Placental pericyte (primary cell): ENCODE measurements at places on chromosomes 5 and 9. TPM values are rescaled to one million over a fixed set of nuclear protein-coding genes. Genes with fewer than 3 reads are reported as not detected.

Gene UGT3A2
- not detected in 2 replicates for total RNA-seq

Gene ZNF483
- total RNA-seq: 0.44 and 0.86 TPM in 2 replicates

Gene SLC25A2
- total RNA-seq: 0.44 and 2.0 TPM in 2 replicates

Gene PCDHGA10
- 13.2 and 14.0 TPM in 2 replicates for total RNA-seq

Gene TRIM52
- total RNA-seq: 4.2 and 6.2 TPM in 2 replicates

Gene SPOCK1
- total RNA-seq: 16.0 and 77.5 TPM in 2 replicates

Gene PCDHA1
- total RNA-seq: not detected in 2 replicates

Gene FOXD4
- 0.14 and 0.22 TPM in 2 replicates for total RNA-seq

Gene CARD9
- total RNA-seq: 3.9 and 12.9 TPM in 2 replicates

Gene CCL27
- total RNA-seq: not detected in 2 replicates

Gene LCN10
- not detected in 2 replicates for total RNA-seq

Gene APBA1
- total RNA-seq: 3.5 and 9.2 TPM in 2 replicates

Gene ANXA6
- total RNA-seq: 409 and 616 TPM in 2 replicates

Gene KCNN2
- total RNA-seq: 0.88 and 1.1 TPM in 2 replicates

Gene DRD1
- 0.44 and 0.72 TPM in 2 replicates for total RNA-seq

Gene GCNT4
- 1.1 and 1.3 TPM in 2 replicates for total RNA-seq

Gene CER1
- not detected in 2 replicates for total RNA-seq

Gene STK32A
- total RNA-seq: 0.66 and 1.4 TPM in 2 replicates

Gene TSLP
- 0.43 and 2.0 TPM in 2 replicates for total RNA-seq

Gene CDH10
- 0.29 TPM in 1 of 2 replicates, not detected in the other for total RNA-seq

Gene FOXD1
- 2.4 and 23.6 TPM in 2 replicates for total RNA-seq

Gene C5orf52
- not detected in 2 replicates for total RNA-seq

Gene SAXO1
- not detected in 2 replicates for total RNA-seq

Gene MAT2B
- total RNA-seq: 45.5 and 90.9 TPM in 2 replicates

Gene SELENOP
- 4.7 and 10.9 TPM in 2 replicates for total RNA-seq

Gene TNC
- 83.6 and 326 TPM in 2 replicates for total RNA-seq

Gene PCA3
- not detected in 2 replicates for total RNA-seq

Gene RORB
- under 0.01 and 0.72 TPM in 2 replicates for total RNA-seq

Gene FCN2
- total RNA-seq: not detected in 2 replicates

Gene F2R
- 87.3 and 145 TPM in 2 replicates for total RNA-seq

Gene ROR2
- 10.3 and 43.3 TPM in 2 replicates for total RNA-seq

Gene SPRY4
- total RNA-seq: 67.6 and 125 TPM in 2 replicates

Gene SMIM15
- total RNA-seq: 44.2 and 50.1 TPM in 2 replicates

Gene C7
- not detected in 2 replicates for total RNA-seq

Gene PCSK5
- total RNA-seq: 1.8 and 3.6 TPM in 2 replicates

Gene ADRA1B
- total RNA-seq: under 0.01 and 0.44 TPM in 2 replicates

Gene LHX3
- total RNA-seq: not detected in 2 replicates

Gene MEF2C
- total RNA-seq: 0.22 and 11.3 TPM in 2 replicates

Gene KIF4B
- 0.14 TPM in 1 of 2 replicates, not detected in the other for total RNA-seq

Gene SLC6A3
- total RNA-seq: not detected in 2 replicates

Gene PCDHGA11
- 12.7 and 19.2 TPM in 2 replicates for total RNA-seq

Gene PDE6A
- not detected in 2 replicates for total RNA-seq

Gene SLC36A3
- total RNA-seq: not detected in 2 replicates

Gene IL13
- not detected in 2 replicates for total RNA-seq

Gene BHMT2
- total RNA-seq: 1.1 and 11.6 TPM in 2 replicates

Gene TMEM215
- total RNA-seq: not detected in 2 replicates

Gene C9orf153
- under 0.01 and 0.14 TPM in 2 replicates for total RNA-seq

Gene RBM22
- 28.7 and 39.8 TPM in 2 replicates for total RNA-seq

Gene PTGR1
- 60.3 and 88.4 TPM in 2 replicates for total RNA-seq

Gene TTC33
- total RNA-seq: 10.7 and 11.5 TPM in 2 replicates

Gene FGF18
- under 0.01 TPM in 2 replicates for total RNA-seq

Gene OTP
- total RNA-seq: not detected in 2 replicates

Gene FGFR4
- 0.43 and 1.5 TPM in 2 replicates for total RNA-seq

Gene OR1J2
- not detected in 2 replicates for total RNA-seq

Gene SLC6A19
- not detected in 2 replicates for total RNA-seq
